ENCODE measurements at places on chromosomes 5 and 9.

DNA sequence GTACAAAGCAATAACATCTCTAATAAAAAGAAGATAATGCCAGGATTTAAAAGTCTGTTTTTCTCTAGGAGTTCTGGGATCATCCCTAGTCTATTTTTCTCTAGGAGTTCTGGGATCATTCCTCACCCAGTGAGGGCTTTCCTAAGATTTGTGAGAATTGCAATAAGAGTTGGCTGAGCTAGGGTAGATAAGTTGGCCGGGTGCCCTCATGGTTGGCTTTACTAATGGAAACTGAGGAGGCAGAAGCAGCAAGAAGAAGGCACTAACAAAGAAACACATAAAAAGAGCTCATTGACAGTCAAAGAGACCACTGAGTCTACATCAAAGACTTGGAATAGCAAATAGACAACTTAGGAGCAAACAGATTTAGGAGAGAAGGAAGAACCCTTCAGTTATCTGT is 4.2 kb downstream of the SLC1A3 start:
- DNase-seq, result no peak

GRCh38 chr9:6894135-6894534 is 136.4 kb downstream of the KDM4C start:
- no peak for DNase-seq

GRCh38 chr5:66728049-66728448 is 131.9 kb downstream of the MAST4 start:
- DNase-seq, result no peak

- no peak for DNase-seq
Measured at GRCh38 chr9:125238915-125239446, 2.2 kb downstream of the HSPA5 start.

GRCh38 chr9:105912863-105913516 is 218.6 kb downstream of the TMEM38B start:
- DNase-seq, result no peak

DNA sequence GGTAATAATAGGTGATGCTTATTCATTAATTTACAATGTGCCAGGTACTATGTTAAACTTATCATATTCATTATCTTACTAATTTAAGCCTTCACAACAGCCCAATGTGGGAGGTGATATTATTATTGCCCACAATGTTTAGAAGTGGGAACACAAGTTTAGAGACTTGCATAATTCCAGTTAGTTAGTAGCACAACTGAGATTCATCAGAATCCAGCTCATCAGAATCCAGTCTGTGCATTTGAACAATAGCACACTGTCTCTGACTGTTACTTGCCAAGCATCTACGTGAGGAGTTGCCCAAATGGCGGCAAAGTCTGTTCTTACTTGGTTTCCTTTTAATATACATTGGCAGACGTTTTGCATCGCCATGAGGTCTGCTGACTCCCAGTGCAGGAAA is 110.9 kb upstream of the BASP1 start:
- DNase-seq, result no peak

- DNase-seq, result no peak
Measured at GRCh38 chr5:4019009-4019769, 423.6 kb downstream of the IRX1 start.

- DNase-seq, result no peak
Measured at GRCh38 chr9:116905171-116905588, 218.1 kb downstream of the TRIM32 start.

DNA sequence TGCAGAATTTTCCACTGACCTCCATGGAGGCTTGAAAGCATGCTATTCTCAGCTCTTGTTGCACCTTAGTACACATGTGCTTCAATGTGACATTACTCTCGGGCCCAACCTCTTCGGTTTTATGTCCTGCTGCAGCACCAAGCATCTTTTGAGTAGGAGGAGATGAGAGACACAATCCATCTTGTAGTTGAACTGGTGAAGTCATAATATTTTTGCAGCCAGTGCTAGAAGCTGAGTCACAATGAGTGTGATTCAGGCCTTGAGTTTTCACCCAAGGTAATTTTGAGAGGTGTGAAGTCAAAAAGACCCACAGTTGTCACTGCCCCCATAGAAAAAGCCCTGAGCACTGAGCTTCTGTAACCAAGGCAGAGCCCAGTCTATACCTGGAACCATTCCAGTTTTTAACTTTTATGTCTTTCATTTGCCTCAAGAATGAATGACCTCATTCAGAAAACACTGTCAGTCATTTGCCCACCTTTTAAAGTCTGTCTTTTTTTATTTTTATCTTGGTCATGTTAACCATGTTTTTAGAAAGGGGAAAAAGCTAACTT is 117.7 kb downstream of the ZNF462 start:
- DNase-seq, result no peak

GRCh38 chr9:92265154-92265553 is 28.3 kb downstream of the IARS1 start:
- DNase-seq, result no peak

DNA sequence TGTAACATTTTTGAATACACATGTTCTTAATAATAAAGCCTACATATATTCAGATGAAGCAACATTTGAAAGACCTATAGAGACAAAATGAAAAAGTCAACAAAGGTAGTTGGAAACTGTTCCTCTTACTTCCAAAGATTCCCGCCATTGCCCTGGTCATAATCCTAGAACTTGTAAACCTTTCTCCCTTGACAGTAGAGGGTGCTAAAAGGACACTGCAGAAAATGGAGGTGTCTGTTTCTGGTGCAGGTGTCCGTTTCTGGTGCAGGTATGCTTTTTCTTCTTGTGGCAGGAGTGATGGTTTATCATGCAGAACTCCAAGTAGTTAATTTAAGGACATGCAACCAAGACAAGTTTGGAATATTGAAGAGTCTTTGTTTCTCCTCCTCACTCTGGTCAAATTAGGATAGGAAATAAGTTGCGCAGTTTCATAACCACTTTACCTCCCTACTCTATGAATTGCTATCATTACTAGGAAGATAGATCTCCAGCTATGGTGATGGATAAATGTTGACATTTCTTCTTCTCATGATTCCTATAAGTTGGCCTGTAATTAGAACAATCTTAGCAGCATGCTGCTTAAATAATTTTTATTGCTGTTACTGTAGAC is 56.0 kb upstream of the FAM174A start:
- DNase-seq, result no peak

DNA sequence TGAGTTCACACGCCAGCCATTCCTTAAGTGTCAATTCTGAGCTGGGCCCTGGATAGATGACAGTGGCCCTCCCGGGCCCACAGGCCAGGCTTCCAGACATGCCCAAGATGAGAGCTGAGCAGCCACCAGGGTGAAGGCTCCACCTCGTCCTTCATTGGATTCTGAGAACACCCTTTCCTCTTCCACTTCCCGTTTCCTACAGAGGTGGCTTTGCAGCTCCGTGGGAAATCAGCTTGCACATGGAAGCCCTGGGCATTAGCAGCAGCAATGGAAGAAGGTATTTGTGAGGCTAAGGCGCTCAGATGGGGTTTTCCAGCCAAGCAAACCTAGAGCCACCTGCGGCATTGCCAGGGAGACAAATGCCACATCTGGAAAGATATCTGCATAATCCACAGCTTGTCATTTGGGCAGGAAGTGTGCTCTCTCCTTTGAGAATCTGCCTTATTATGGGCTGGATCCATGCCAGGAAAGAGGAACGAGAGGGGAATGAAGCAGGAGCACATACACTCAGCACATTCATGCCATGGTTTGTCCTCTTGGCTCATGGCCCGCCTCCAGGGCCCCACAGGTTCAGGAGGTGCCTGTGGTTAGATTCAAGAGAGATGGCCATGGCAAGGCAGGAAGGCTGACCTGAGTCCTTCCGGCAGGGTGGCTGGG is 34.1 kb downstream of the CFAP77 start:
- no peak for DNase-seq

DNA sequence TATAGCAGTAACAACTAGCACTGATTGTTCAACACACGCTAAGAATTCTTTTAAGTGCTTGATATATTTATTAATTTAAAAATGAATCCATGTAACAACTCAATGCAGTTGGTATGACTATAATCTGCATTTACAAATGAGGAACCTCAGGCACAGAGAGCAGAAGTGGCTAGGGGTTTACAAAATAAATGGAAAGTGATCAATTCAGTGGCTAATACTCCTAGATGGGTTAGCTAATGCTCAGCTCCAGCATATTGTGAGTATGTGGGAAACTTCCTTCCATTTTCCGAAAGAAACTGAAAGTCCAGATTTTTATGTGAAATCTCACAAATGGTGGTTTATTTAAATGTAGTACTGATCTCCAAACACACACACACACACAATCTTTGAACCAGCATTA is 128.0 kb downstream of the RFX3 start:
- no peak for DNase-seq

DNA sequence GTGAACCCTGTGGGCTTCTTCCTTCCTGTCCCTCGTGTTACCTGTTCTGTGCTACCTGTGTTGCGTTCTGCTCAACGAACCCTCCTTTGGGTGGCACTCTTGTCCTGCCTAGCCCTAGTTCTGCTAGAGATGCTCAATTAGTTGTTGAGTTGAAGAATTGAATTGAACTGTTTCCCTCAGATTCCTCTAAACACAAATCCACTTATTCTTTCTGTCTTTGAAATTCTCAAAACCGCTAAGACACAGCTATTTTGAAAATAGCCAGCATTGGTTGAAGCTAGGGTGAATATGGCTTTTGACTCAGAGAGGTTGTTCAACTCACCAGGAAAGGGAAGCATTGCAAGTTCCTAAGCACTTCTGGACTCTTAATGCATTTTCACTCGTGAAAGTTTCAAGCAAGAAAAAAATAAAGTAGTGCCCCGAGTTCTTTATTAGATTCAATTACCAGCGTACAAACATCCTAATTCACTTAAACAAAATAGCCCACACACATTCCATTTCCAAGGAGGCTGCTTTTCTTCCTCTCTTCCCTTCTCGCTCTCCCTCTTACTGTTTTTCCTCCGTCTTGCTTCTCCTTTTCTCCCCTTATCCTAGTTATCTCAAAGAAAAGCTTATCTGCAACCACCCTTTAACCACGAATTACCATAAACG is 642 bp upstream of the ITGA1 start:
- no peak for DNase-seq

- DNase-seq, result no peak
Measured at GRCh38 chr9:3441197-3441816, 84.5 kb downstream of the RFX3 start.

DNA sequence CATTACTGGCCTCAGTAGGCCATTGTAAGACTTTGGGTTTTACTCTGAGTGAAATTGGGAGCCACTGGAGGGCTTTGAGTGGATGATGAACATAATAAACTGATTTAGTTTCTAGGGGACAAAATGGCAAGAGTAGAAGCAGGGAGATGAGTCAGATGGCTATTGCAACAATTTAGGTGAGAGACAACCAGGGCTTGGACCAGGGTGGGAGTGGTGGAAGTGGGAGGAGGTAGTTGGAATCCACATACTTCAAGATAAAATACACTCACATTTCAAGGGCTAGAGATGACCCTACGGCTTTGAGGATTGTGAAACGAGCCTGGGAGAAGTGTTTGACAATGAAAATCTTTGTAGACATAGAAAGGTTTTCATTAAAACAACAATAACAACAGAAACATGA is 136.3 kb downstream of the ACTBL2 start:
- DNase-seq, result no peak

GRCh38 chr9:73183917-73184861 is 32.5 kb downstream of the ANXA1 start:
- DNase-seq, result no peak

DNA sequence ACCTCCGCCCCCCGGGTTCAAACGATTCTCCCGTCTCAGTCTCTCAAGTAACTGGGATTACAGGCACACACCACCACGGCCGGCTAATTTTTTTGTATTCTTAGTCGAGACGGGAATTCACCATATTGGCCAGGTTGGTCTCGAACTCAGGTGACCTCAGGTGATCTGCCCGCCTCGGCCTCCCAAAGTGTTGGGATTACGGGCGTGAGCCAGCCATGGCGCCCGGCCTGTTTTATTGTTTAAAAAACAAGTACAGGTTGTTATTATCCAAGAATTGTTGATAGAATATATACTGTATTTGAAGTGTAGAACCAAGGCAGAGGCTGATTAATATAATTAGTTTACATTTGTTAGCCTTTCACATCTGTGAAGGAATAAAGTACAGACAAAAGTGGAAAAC is 8.9 kb downstream of the PARP8 start:
- DNase-seq, result no peak

DNA sequence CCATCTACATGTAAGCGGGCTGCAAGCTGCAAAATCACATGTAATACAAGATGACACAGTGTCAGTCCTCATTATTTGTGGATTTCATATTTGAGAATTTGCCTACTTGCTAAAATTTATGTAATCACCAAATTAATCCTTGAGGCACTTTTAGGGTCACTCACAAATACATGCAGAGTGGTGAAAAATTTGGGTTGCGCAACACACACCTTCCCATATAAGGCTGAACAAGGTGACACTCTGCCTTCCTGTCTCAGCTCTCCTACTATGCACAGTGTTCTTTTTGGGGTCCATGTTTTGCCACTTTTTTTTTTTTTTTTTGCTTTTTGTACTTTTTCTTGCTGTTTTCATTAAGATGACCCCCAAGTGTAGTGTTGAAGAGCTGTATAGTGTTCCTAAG is 111.0 kb downstream of the FBXL7 start:
- no peak for DNase-seq

DNA sequence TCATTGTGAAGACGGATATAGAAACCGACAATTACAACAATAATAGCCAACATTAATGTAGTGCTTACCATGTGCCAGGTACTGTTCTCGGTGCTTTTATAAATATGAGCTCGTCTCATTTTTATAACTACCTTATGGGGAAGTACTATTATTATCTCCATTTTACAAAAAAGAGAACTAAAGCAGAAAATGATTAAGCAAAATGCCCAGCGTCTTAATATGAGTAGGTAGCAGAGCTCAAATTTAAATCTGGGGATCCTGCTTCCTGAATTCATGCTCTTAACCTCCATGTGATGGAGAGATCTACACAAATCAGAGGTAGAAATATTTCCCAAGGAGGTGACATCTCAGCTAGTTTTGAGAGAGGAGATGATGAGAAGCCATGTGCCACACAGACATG is 256.9 kb downstream of the TRIM32 start:
- DNase-seq, result no peak

DNA sequence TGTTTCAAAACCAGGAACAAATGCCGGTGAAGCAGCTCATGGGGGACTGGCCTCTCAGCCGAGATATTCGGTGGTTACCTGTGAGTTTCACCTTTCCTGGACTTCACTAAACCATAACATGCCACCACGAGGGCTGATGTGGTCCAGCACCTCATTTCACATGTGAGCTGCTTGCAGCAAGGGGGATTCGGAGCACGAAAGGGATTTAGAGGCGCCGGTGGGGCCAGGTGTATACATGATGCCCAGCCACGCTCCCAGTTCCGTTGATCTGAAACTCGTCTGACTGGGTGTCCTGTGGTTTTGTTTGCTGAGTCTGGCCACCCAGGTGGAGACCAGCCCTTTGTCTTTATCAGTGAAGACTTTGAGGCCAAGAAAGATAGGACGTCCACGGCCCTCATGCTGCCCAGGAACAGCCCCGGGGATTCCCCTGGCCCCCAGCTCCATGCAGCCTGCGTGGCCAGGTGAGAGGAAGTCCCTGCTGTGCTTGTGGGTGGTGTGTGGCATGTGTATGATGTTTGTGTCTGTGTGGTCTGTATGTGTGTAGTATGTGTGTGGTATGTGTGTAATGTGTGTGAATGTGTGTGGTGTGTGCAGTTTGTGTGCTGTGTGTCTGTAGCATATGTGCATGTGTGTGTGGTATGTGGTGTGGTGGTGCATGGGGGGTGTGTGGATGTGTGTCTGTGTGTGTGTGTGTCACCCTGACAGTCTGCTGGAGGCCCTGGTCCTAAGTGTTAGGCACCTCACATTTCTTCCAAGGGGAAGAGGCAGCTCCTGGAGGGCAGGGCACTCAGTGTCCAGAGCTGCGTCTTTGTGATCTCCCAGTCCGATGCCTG is 23.4 kb downstream of the PHF2 start:
- DNase-seq, result no peak
